ENCODE measurements at places on chromosomes 6 and 20.

DNA sequence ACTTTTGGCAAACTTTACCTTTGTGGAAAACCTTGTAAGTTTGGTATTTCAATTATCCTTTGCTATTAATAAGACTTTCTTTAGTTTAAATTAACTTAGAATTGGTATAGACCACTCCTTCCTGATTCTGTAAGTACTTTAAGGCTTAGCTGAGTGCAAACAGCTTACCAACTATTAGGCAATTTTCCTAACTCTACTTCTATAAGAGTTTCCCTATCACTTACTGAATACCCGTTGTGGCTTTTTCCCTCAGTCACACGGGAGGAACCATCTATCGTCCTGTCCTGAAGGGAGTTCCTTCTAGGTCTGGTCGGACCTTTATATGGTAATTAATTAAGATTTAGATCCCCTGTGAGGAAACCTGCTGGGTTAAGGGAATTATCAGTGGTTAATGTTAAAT lies 9.6 kb downstream of the SLC35A1 start:
- DNase-seq = no peak

DNA sequence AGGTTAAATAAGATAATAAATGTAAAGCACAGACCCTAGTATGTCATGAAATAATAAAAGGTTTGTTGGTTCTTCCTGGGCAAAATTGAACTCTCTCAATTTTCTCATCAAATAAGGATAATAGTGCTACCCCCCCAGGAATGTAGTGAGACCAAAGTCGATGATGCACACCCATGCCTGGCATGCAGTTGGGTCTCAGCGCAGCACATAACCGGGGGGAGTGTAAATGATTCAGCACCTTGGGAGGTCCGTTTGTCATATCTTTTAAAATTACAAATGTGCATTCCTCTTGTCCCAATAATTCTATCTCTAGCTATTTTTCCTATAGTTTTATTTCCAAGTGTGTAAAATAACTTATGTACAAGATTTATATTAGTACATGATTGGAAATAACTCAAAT lies 31.3 kb upstream of the CCDC167 start:
- no peak for DNase-seq

DNA sequence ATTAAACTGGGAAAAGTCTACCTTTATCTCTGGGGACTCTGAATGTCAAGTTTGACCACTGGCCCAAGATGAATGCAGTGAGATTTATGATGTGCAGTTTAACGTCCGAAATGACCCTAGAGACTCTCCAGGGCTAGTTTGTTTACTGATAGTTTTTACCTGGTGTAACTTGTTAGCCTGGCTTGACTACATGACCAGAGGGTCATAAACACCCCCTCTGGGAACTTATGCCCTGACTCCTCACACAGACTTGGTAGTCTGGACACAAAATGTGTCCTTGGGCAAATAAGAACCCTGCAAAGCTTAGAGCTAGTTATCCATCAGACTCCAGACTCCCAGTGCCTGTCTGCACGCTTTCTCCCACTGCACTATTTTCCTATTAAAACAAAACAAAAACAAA lies 606.5 kb downstream of the HACE1 start:
- no peak for DNase-seq

GRCh38 chr6:136309729-136310311 lies 20.2 kb upstream of the BCLAF1 start:
- no peak for DNase-seq

GRCh38 chr6:70225055-70225454 lies 77.8 kb downstream of the COL9A1 start:
- DNase-seq = no peak

Measured in stimulated activated CD8-positive, alpha-beta memory T cell treated with anti-CD3 and anti-CD28 coated beads, Interleukin-7, amount 100 ng/mL, for 1 hour (primary cell).